K562 (cell line): ENCODE measurements at places on chromosomes 5 and 9. TPM values are rescaled to one million over a fixed set of nuclear protein-coding genes. Genes with fewer than 3 reads are reported as not detected.

Gene EXOC3
- 41.0 and 41.9 TPM in 2 replicates for total RNA-seq

- DNase-seq = no peak
Observed at GRCh38 chr9:113887436-113887835, 11.3 kb downstream of the ZNF618 start.

- DNase-seq = no peak
Observed at GRCh38 chr5:72505539-72506157, 1.6 kb downstream of the ZNF366 start.

GRCh38 chr9:79371948-79372555, 199.7 kb upstream of the TLE4 start:
- DNase-seq = no peak

- no peak for DNase-seq
Observed at GRCh38 chr9:94664801-94665200, 25.5 kb upstream of the FBP1 start.

- no peak for DNase-seq
Observed at GRCh38 chr5:103371046-103371607, 112.6 kb downstream of the MACIR start.

GRCh38 chr9:114588210-114588609, 641 bp downstream of the ATP6V1G1 start:
- DNase-seq = no peak

DNA sequence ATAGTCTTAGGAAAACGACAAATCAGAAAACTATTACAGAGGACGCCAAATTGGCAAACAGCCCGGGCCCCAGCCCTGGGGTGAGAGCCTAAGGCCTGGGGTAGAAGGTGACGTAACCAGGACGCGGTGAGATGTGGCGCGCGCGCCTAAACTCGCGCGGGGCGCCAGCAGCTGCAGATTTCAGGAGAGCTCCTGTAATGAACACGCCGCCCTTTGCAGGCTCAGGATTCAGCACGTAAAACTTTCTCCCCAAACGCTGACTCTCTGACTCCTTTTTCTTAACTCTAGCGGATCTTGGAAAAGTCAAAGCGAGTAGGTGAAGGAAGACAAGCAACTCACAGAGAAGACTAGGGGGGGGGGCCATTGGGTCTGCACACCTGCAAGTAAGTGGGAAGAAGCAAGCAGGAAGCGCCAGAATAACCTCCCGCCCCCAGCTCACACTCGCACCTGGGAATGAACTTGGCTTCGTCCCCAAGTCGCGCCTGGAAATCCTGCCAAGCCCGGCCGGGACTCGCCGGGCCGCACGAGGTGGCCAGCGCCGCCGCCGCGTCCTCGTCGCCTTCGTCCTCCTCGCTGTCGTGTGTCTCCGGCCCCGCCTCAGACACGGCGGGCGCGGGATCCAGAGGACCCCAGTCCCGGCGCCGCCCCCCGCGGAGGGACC, 822 bp downstream of the RASEF start:
- no peak for DNase-seq

DNA sequence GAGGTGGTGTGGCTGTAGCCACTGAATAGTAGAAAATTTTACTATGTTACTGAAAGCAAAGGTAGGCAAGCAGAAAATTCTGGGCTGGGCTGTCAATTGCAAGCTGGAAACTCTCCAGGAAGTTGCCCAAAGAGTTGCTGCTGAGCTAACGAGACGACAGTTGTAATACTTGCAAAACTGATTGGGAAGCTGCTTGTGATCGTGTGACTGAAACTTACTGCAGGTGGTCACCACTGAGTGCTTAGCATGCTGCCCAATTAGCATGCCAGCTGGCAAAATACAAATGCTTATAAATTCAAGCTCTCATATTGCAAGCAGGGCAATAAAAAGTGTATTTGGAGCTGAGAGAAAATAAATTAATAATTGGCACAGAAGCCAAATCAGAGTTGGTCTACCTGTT, 758.5 kb upstream of the EDIL3 start:
- DNase-seq = no peak
